GOT3 (cell line): ENCODE measurements at places on chromosomes 11 and 22.
A peak's percentile ranks its signal among the peaks of the same experiment; 100 is the strongest.

GRCh38 chr11:13367115-13367514 is 89.5 kb downstream of the BMAL1 start:
- DNase-seq: no peak

GRCh38 chr11:13033760-13034533 is 24.8 kb downstream of the RASSF10 start:
- DNase-seq: no peak

DNA sequence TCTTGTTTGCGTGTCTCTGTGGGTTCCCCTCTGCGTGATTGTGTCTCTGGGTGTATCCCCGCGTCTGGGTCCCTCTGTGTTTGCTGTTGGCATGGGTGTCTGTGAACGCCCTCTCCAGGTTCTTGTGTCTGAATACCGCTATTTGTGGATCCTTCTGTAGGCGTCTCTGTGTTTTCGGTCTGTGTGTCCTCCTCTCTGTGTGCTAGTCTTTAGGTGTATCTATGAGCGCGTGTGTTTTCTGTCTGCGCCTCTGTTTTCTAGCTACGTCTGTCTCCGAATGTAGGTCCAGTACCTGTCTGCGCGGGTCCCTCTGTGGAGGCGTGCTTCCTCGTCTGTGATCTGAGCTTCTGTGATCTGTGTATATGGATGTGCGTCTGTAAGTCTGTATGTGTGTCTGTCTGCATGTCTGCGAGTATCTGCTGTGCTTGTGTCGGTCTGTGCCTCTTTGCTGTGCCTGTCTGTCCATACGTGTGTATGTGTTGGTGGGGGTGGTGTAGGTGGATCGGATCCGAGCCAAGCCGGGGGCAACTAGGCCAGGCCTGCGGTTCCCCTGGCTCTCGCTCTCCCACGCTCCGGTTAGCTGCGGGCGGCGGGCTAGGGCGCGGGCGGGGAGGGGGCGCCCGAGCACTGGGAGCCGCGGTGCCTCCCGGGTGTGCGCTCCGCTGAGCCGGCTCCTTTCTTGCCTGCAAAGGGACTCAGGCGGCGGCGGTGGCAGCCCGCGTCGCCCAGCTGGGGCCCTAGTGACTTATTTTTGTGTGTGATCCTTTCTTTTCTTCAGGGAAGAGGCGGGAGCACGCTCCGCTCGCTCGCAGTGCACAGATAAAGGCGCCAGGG is 105.3 kb upstream of the E2F8 start:
- DNase-seq: no peak

GRCh38 chr11:86256608-86257007 is 12.1 kb downstream of the EED start:
- DNase-seq: no peak

- no peak for DNase-seq
These were observed 477 bp downstream of the ZBTB16 start for GRCh38 chr11:114059984-114060391.

- no peak for DNase-seq
These were observed 301.6 kb upstream of the C11orf87 start for GRCh38 chr11:109120341-109120740.

DNA sequence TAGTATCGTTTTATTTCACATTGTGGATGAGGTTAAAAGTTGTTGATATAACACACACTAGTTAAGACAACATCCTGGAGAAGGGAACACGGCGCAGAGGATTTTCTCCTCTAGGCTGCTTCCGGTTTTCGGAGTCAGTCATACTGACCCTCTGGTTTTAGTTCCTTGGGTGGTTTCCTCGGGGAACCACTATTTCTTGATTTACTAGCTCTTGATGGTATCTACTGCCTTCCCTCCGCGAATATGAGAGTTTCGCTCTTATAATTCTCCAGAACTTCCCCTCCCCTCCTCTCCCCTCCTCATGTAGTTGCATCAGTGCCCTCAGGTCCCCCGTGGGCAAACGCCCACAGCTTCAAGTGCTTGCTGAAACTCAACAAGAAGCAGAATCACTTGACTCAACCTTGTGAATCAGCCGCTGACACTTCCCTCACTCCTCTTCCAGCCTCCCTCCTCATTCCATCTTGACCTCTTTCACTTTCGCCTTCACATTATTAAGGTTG is 15.9 kb upstream of the APOBEC3A start:
- peak; percentile 19 for DNase-seq

DNA sequence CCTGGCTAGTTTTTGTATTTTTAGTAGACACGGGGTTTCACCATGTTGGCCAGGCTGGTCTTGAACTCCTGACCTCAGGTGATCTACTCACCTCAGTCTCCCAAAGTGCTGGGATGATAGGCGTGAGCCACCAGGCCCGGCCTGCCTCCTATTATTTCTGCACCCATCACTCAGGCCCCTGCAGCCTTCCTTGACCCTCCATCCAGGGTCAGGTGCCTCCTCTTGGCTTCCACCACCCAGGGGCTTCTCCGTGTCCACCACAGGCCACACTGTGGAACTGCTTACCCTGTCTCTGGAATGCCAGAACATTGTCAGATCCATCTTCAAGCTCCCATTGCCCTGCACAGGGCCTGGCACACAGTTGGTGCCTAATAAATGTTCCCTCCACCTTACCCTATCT is 75.4 kb upstream of the RTL6 start:
- DNase-seq: no peak

GRCh38 chr11:104148074-104148473 is 15.9 kb downstream of the PDGFD start:
- no peak for DNase-seq

- DNase-seq: no peak
These were observed 313.4 kb downstream of the BUD13 start for GRCh38 chr11:116459185-116460045.

GRCh38 chr11:122584670-122585069 is 70.9 kb upstream of the UBASH3B start:
- no peak for DNase-seq

- DNase-seq: no peak
These were observed 37.5 kb upstream of the LYVE1 start for GRCh38 chr11:10605941-10606381.
